ENCODE measurements at places on chromosomes 13 and 19.
A peak's percentile ranks its signal among the peaks of the same experiment; 100 is the strongest.

DNA sequence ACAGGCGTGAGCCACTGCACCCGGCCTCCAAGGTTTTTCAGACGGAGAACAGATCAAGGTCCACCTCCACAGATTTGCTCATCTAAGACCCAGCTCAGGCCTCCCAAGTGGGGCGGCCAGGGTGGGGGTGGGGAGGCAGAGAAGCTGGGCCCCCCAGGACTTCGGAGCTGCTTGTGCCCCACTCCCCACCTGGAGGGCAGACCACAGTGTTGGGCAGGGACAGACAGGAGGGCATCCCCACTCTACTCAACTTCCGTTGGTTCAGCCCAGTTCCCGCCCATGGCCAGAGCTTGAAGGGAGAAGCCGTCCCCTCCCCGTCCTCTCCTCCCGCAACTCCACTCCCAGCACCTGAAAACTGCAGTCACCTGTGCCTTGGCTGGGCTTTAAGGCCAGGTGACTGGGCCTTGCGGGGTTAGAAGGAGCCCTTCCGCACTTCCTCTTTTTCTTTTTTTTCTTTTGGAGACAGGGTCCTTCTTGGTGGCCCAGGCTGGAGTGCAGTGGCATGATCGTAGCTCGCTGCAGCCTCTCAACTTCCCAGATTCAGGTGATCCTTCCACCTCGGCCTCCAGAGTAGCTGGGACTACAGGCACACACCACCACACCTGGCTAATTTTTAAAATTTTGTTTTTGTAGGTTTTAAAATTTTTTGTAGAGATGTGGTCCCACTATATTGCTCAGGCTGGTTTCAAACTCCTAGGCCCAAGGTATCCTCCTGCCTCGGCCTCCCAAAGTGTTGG lies 734 bp upstream of the LRRC8E start:
- no peak for DNase-seq

- no peak for DNase-seq
Measured at GRCh38 chr13:23579896-23580683, 9.9 kb downstream of the TNFRSF19 start.

DNA sequence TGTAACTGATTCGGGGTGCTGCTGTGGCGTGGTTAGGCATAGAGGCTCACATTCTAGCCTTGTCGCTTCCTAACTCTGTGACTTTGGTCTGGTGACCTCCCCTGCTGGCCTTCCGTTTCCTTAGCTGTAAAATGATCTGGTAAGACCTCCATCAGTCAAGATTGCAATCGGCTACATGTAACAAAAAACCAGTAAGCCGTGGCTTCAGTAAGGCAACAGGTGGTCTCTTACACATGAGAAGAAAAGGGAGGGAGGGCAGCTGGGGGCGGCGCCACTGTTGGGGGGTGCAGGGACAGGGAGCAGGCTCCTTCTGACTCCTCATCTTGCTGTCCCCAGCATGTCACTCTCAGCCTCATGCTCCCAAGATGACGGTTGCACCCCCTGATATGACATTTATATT lies 148.0 kb downstream of the SIPA1L3 start:
- no peak for DNase-seq

- DNase-seq = no peak
Measured at GRCh38 chr13:109233293-109233692, 553.1 kb downstream of the IRS2 start.

GRCh38 chr13:46184277-46184699 lies 2.3 kb upstream of the LCP1 start:
- DNase-seq = peak; percentile 58

DNA sequence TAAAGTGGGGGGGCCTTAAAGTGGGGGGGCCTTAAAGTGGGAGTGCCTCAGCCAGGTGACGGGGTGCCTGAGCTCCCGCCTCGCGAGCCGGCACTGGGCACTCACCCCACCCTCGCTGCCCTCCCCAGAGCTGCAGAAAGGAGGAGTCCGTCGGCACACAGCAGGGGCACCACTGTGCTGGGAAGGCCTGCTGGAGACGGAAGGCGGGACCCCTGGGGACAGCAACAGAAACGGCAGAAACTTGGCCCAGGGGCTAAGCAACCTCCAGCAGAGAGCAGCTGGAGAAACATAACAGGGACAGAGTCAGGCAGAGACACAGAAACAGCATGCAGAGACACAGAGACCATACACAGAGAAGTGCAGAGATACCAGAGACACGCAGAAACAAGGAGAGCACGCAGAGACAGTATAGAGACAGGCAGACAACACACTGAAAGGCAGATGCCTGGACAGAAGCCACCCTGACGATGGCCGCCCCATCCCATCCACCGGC lies 7.9 kb downstream of the CFD start:
- DNase-seq = no peak

Measured in T follicular helper cell (primary cell).